ENCODE measurements at places on chromosomes 7 and 10. TPM values are rescaled to one million over a fixed set of nuclear protein-coding genes. Genes with fewer than 3 reads are reported as not detected.

Gene PIK3CG
- 9.9 TPM for total RNA-seq

Gene SFRP4
- total RNA-seq = not detected

Gene MGAM2
- total RNA-seq = not detected

Gene ATP6V0E2
- 33.9 TPM for total RNA-seq

GRCh38 chr10:3904419-3904960 lies 119.5 kb upstream of the KLF6 start:
- no peak for DNase-seq

GRCh38 chr7:7932553-7932952 lies 36.0 kb upstream of the GLCCI1 start:
- DNase-seq = no peak

- no peak for DNase-seq
Measured at GRCh38 chr7:42549866-42550485, 313.0 kb upstream of the GLI3 start.

- DNase-seq = peak; percentile 62
Measured at GRCh38 chr10:129877773-129878371, 86.2 kb downstream of the EBF3 start.

DNA sequence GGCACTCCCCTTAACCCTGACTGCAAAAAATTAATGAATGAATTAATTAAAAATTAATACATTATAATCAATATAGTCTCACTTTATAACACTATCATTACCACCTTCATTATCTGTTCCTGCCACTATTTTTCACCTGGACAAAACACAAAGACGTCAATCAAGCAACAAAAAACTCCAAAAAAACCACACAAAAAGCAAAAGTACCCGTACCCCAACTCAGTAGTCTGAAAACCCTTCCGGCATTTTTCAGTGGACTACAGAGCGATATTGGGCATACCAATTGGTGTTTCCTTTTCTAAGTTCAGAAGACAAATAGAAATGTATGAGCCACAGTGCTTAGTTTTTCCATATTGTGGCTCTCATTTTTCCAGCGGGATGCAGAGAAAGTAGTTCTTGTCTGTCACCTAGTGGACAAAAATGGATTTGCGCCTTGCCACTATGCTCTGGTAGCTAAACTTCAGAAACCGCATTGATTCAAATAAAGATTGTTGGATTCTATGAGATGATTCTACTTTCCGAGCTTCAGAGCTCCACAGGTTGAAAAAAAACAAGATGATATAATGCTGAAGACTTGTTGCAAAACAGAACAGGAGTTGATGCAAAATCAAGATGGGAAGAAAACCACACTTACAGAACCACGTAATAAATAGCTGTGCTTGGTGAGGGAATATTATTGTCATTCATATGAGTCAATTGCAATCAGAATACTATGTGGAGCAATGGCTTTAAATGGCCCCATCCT lies 50.6 kb upstream of the ITGB1 start:
- peak; percentile 80 for DNase-seq

GRCh38 chr7:107001490-107001889 lies 43.0 kb upstream of the PRKAR2B start:
- no peak for DNase-seq

DNA sequence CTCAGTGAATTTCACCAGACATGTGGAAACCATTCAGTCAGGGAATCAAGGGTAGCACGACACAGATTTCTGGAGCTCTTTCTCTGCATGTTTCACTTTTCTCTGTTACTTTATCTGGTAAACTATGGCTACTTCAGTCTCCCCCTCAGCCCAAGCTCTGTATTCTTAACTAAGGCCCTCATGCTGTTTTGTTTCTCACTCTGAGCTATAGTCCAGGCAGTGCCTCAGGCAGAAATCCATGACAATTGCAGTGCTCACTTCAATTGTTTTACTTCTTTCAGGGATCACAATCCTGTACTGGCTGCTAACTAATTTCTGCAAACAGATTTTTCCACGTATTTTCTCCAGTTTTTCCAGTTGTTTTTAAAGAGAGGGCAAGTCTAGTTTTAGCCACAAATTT lies 1599.9 kb upstream of the LRRTM3 start:
- no peak for DNase-seq

DNA sequence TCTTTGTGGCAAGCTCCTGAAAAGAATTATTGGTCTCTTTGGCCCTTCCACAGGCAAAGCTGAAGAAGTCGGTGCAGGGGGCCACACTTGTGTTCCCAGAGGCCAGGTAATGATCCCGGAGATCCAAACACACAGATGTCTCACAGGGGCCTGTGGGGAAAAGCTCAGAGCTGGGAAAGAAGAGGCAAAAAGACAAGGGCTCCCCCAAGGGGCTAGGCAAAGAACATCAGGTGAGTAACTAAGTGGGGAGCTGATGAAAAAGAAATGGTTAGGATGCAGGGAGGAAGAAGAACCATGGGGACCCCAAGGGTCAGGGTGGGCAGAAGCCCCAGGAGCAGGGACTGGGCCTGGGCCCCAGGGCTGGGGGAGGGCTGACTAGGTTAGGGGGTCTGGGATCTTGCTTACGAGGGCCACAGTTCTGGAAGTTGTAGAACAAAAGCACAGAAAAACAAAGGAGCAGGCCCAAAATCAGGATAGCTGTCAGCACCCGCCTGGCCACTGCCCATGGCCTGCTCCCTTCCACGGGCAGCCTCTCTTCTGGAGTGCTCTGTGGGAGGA lies 1.1 kb downstream of the KEL start:
- no peak for DNase-seq

GRCh38 chr7:125878988-125879387 lies 949.4 kb upstream of the POT1 start:
- DNase-seq = no peak

Measured in activated CD4-positive, alpha-beta T cell treated with anti-CD3 and anti-CD28 coated beads for 36 hours (primary cell).